ENCODE measurements at places on chromosomes 2 and 18. TPM values are rescaled to one million over a fixed set of nuclear protein-coding genes. Genes with fewer than 3 reads are reported as not detected.

BOLL gene
- total RNA-seq = not detected

ARID5A gene
- total RNA-seq = 12.0 TPM

REG1B gene
- not detected for total RNA-seq

SMYD1 gene
- not detected for total RNA-seq

ASXL3 gene
- 18.2 TPM for total RNA-seq

KIAA2012 gene
- total RNA-seq = 0.07 TPM

SNED1 gene
- total RNA-seq = 0.30 TPM

PAX8 gene
- 0.49 TPM for total RNA-seq

ALLC gene
- not detected for total RNA-seq

C2orf80 gene
- total RNA-seq = 1.0 TPM

GAREM1 gene
- 11.0 TPM for total RNA-seq

CTLA4 gene
- 1.3 TPM for total RNA-seq

DPY30 gene
- 85.1 TPM for total RNA-seq

All from neural crest cell (in vitro differentiated cells).